ENCODE measurements at places on chromosomes 16 and 17.

- no peak for DNase-seq
Measured at GRCh38 chr16:79212114-79212791, 388.3 kb downstream of the MAF start.

- peak; percentile 80 for DNase-seq
Measured at GRCh38 chr17:43211480-43212402, at the start of gene TMEM106A. TSS of gene TMEM106A (plus strand) at chr17:43211875. CDS start at chr17:43213042, 1,167 bp downstream.

DNA sequence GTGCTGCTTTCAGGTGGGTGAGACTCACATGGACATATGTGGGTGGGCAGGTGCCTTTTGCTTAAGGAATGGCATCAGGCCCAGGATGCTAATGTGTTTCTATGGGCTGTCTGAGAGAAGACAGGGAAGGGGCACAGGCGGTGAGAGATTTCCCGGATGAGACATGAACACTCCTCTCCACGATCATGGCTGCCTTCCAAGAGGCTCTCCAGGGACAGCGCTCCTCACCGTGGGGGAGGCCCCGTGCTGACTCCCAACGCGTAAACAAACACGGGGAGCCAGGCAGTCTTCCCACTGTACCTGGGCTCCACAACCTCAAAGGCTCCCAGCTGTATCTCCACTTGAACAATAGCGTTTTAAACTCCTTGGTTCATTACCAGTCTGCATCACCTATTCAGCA lies 42.8 kb downstream of the CDK5R1 start:
- no peak for DNase-seq

- no peak for DNase-seq
Measured at GRCh38 chr17:70621566-70621965, 452.2 kb downstream of the KCNJ2 start.

- no peak for DNase-seq
Measured at GRCh38 chr17:37179893-37180292, 195.9 kb upstream of the C17orf78 start.

DNA sequence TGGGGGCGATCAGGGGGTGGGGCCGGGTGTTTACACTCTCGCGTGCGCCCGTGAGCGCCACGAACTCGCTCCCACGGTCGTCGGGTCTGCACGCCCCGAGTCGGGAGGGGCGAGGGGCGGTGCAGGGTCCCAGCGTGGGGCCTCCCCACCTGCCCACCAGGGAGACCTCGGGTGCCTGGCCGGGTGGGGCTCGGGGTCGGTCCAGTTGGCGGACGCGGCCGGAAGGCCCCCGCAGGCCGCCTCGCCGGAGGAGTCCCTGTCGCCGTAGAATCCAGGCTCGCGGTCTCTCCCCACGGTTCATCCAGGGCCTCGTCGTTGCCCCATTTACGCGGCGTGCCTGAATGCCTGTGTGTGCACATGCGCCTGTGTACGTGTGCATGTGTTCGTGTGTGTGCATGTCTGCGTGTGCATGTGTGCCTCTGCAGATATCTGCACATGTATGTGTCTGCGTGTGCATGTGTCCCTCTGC lies 510 bp upstream of the RAB40B start:
- DNase-seq, result no peak

DNA sequence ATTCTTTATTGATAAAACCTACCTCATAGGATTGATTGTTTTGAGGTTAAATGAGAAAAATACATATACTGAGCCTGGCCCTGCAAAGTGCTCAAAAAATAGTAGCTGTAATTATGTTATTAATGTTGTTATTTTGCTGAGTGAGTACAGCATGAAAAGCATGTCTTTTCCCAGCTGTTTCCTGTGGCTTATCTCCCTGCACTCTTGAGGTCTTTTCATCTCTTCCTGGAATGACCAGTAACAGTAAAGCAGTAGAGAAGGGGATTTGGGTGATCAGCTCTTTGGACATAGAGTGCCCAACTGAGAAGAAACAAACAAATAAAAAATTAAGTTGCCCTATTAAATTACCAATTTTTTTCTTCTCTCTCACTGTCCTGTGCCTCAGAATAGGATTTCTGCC lies 53.7 kb downstream of the NFAT5 start:
- DNase-seq, result no peak

GRCh38 chr16:29318037-29318436 lies 88.5 kb downstream of the NPIPB11 start:
- no peak for DNase-seq

DNA sequence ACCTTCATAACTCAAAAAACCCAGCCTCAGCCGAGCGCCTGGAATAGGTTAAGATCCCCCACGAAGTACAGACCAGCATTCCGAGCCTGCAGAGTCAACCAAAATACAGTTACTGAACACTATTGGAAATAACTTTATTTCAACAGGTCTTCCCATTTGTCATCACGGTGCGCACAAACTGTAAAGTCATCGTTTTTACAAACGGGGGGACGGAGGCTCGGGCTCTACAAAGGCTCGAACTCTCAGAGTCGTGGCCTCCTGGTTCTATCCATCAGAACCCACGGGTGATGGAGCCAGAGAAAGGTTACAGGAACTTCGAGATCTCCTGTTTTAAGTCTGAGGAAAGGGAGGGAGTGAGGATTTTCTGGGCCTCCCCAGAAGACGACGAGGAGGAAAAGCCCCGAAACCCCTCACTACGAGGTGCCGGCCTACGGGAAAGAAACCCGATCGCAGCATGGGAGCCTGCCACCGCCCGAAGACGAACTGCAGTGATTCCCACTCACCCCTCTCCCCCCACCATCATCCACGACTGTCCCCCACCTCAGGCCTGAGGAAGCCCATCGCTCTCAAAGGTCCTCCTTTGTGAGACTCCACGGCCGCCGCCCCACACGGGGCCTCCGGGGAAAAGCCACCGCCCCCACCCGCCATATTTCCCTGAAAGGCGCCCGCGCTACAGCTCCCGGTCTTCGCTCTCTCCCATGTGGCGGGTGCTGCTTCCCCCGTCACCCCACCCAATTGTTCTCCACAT lies 917 bp downstream of the YWHAE start:
- DNase-seq, result no peak
